ENCODE measurements at places on chromosomes 1 and 21.
A peak's percentile ranks its signal among the peaks of the same experiment; 100 is the strongest.

DNA sequence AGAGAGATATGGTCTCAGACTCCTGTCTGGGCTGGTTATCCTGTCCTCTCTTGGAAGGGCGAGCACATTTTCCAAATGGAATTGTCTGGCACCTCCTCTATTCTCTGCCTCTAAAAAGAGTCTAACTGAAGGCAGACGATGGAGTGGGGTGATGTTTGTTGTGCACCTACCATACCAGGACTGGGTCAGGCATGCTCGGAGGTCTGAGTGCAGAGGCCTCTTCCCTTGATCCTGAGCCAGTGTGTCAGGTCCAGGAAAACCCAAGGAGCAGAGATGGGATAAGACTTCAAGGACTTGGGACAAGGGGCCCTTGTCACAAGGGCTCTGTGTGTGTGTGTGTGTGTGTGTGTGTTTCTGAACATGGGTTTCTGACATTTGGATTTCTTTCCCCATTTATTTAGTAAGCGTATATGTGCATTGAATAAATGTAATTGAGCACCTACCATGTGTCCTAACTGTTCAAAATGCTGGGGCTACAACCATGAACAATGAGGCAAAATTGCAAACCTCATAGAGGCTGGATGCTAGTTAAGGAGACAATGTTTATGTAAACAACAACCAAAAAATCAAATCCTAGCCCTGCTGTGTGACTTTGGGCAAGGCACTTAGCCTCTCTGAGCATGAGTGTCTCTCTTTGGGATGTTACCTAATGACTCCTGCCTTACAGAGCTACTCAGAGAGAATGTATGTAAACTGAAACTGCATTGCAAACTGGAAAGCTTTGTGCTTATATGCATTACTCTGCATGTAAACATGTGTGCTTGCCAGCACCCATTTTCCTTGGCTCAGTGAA lies 276.3 kb downstream of the FOXD2 start:
- DNase-seq, result no peak

DNA sequence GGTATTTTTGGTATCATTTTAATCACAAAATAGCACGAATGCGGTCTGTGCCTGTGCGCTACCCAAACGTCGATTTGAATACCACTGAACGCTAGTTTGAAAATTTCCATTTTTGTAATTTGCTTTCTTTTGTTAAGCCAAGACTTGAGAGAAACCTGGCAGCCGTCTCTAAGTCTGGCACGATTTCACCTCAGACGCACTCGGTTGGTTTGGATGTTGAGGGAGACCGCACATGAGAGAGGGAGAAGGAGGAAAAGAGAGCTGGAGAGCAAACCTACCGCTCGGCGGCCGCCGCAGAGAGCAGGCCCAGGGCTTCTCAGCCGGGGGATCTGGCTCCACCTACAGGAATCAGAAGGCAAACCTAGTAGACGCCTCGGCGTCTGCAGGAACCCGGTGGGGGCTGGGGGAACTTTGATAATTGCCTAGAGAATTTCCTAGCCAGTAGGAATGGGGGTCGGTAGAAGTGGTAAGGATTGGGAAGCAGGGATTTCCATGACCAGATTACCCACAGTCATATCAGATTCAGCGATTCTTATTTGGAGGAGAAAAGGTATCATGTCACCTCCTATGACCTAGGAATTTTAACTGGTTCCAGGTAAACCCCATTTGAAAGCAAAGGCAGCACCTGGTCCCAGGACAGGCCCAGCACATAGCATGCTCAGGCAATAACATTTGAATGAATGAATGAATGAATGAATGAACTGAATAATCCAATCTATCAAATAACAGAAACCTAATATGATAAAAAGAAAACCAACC lies 83.2 kb downstream of the TM2D1 start:
- peak; percentile 48 for DNase-seq

GRCh38 chr1:99007366-99007765 lies 2.7 kb upstream of the PLPPR5 start:
- DNase-seq, result no peak

DNA sequence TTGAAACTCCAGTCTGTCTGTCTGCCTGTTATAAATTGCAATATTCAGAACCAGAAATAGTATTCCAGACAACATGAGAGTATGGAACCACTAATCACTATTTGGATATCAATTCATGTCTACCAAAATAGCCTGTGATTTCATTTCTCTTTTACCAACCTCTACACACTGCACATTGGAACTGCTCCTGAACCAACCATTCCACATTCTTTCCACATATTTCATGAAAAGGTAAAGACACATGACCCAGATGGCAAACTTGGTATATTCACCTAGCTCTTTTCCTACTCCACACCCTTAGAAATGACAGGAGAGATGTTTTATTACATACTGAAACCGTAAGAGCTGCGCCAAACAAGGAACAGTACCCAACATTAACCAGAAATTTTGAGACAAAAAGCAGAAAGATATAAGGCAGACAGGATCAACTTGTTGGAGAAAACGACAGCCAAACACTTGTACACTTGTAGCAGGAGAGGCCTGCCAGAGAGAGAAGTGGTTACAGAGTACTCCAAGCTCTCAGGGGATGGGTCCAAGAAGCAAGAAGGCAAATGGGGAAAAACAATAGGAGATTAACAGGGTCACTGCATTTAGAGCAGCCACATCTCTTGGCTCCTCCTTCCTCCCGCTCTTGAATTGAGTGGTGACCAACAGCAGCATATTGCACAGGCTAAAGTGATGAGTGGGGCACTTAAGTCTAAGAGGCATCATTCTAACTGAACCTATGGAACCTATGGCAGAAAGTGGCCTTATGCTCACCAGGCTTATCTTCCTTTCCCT lies 148.7 kb downstream of the SETD4 start:
- DNase-seq, result no peak

GRCh38 chr21:17506951-17507350 lies 5.9 kb upstream of the CXADR start:
- DNase-seq, result no peak

GRCh38 chr1:223774134-223774814 lies 61.9 kb downstream of the CAPN2 start:
- DNase-seq, result no peak

DNA sequence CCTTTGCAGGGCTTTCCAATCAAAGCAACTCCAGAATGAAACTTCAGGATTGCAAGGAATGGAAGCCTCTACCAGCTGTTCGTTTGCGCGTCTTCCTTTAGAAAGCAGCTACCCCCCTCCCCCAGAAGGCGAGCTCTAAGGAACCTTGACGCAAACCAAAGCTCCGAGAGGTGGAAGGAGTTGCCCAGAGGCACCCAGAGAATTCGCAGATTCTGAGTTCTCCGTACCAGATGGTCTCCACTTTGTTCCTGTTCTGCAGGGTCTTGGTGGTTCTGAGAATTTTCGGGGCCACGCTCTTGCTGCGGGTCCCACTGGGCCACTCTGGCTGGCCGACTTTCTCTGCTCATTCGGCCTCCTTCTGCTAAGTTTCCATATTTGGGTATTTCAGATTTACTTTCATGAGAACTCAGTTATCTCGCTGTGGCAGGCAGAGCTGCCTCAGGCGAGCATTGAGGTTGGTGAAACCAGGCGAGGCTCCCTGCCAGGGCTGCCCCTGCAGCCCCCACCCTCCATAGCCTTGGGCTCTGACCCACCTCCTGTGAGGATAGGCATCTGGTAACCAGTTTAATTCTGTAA lies 801 bp downstream of the TRAF5 start:
- no peak for DNase-seq

- DNase-seq, result no peak
These were observed 125.4 kb downstream of the KCNJ6 start for GRCh38 chr21:37790905-37791304.

DNA sequence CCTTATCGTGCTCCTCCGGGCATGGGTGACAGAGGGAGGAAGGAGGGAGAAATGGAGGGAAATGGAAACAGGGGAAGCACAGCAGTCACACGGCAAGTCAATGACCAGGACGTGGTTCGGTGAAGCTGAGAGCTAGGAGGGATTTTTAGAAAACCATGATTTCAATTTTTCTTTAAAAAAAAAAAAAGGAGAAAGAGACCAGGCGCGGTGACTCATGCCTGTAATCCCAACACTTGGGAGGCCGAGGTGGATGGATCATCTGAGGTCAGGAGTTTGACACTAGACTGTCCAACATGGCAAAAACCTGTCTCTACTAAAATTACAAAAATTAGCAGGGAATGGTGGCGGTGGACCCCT lies 776 bp upstream of the TNFRSF9 start:
- DNase-seq, result no peak

DNA sequence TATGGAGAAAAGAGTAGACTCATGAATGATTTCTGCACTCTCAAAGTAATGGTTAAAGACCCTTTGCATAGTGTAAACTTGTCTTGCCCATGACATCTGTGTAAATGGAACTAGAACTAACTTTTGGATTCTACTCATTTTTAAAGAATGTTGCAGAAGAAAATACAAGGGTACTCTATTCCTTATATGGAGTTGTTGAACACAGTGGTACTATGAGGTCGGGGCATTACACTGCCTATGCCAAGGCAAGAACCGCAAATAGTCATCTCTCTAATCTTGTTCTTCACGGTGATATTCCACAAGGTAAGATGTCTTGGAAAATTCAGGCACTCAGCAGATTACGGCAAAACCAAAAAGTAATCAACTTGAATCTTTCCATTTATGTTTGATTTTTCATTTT lies 19.8 kb downstream of the CCT8 start:
- DNase-seq, result no peak

- no peak for DNase-seq
These were observed 6.1 kb downstream of the STX6 start for GRCh38 chr1:181016563-181016962.

- no peak for DNase-seq
These were observed 136.1 kb downstream of the TNFSF18 start for GRCh38 chr1:172914501-172915144.

- DNase-seq, result no peak
These were observed 3.1 kb downstream of the SHC1 start for GRCh38 chr1:154967331-154967950.

DNA sequence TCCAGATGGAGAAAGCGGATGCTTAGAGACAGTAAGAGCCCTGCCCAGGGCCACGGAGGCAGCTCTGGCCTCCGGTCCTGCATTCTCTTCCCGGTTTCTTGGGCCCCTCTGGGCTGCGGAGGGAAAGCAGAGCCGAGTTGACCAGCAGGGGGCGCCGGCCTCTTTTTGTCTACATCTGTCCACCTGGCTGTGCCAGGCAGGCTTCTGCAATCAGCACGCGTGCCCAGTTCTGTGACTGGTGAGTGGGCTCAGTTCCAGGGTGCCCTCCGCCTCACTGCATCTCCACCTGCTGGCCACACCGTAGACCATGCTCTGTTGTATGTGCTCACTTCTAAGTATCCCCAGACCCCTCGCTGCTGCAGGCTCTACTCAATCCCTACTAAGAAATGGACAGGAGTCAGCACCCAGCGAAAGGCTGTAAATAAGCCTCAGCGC lies 6.7 kb upstream of the HUNK start:
- DNase-seq, result peak; percentile 53

GRCh38 chr1:91929250-91929649 lies 20.0 kb upstream of the BRDT start:
- no peak for DNase-seq

DNA sequence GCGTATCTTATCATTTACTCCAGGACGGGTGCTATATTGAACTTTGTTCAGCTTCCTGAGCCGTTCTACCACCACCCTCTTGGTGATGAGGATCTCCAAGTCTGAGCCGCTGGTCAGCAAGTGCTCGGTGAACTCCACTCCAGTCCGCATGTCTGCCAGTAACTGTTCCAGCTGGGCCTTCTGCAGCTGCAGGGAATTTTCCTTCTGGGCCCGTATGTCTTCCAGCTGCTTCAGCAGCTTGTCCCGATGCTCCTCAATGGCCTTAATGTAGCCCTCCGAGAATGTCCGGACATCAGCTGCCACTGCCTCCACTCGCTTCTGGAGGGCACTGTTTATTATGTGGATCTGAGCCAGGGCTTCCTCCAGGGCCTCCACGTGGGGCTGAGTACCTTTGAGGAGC lies 3.4 kb downstream of the TRIM45 start:
- no peak for DNase-seq

- DNase-seq, result no peak
These were observed 24.3 kb downstream of the IL10RB start for GRCh38 chr21:33290441-33290840.

DNA sequence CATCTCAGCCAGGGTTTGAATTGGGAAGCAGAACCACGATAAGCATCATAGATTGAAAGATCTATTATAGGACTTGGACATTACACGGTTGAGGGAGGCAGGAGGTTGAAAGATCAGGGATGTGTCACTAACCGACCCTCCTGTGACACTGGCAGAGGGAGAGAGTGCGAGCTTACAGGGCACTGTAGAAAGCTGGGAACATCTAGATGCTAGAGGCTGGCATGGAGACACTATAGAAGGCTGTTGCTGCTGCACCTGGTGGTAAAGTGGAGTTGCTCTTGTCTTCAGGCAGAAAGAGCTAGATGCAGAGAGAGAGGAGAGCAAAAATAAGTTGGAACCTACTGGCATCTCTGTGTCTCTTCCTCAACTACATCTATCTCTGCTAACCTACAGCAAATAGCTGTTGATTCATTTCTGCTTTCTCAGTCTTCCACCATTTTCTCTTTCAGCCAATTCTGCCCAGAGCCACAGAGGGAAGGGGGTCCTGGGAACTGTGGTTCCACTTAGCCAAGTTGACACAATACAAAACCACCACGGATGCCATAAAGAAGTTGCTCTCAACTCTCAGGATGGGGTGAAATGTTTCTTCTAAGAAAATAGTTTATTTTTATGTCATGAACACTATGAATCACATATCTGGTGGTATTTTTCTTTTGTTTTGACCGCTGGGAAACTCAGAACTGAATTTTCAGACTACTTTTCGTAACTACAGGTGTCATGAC lies 155.9 kb downstream of the ZNF281 start:
- peak; percentile 17 for DNase-seq

- DNase-seq, result no peak
These were observed 1.2 kb upstream of the ZNF124 start for GRCh38 chr1:247172996-247173395.

DNA sequence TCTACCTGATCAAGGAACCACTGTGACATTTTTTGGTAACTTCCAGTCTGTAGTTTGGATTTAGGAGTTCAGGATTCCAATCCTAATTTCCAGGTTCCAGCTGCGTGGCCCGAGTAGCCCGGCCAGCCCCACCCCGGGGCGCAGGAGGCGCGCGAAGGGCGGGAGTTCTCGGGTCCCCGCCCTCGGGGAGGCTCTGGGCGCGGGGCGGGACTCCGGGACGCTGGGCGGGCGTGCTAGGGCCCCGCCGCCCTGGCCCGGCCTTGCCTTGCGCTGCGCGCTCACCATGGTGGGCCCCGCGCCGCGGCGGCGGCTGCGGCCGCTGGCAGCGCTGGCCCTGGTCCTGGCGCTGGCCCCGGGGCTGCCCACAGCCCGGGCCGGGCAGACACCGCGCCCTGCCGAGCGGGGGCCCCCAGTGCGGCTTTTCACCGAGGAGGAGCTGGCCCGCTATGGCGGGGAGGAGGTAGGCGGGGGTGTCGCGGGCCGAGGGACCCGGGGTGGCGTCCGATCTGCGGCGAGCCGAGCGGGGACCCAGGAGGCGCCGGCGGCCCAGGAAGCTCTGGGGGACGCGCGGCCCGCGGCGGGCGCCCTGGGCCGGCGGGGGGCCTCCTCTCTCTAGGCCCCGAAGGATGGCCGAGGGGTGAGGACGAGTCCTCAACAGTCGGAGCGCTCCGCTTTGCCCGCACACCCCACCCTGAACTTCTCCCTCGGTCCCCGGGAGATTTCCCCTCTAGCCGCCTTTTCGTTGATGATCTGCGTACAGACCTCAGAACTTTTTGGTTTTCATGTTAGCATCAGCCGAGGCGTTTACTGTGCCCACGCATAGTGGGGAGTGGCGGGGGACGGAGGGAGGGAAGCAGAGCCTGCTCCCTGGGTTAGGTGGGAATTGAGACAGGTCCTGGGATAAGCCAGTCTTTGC lies at the start of gene NENF:
TSS of gene NENF (plus strand) at position 260 of the 916 bp plus-strand sequence. CDS start at position 284, 24 bp downstream.
- peak; percentile 69 for DNase-seq

Measured in stimulated activated CD8-positive, alpha-beta memory T cell treated with anti-CD3 and anti-CD28 coated beads, Interleukin-15, amount 100 ng/mL, for 48 hours (primary cell).